ENCODE measurements at places on chromosomes 1 and 21. TPM values are rescaled to one million over a fixed set of nuclear protein-coding genes. Genes with fewer than 3 reads are reported as not detected.

GRCh38 chr1:32892368-32893197, 6.3 kb downstream of the HPCA start:
- DNase-seq: no peak

GRCh38 chr21:38790961-38791360, 14.8 kb upstream of the ETS2 start:
- DNase-seq: no peak

GRCh38 chr1:202645097-202645476, 65.2 kb downstream of the SYT2 start:
- DNase-seq: no peak

GRCh38 chr1:183654706-183655105, 1.6 kb upstream of the APOBEC4 start:
- no peak for DNase-seq

DNA sequence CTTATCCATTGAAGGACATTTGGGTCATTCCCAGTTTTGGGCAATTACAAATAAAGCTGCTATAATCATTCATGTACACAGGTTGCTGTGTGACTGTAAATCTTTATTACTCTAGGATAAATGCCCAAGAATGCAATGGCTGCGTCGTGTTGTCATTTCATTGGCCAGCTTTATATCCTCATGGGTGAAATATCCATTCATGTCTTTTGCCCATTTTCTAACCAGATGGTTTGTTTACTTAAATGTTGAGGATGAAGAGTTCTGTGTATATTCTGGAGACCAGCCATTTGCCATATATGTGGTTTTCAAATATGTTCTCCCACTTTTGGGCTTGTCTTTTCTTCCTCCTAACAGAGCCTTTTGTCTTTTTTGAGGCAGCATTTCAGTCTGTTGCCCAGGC, 25.3 kb downstream of the TRIM11 start:
- no peak for DNase-seq

DNA sequence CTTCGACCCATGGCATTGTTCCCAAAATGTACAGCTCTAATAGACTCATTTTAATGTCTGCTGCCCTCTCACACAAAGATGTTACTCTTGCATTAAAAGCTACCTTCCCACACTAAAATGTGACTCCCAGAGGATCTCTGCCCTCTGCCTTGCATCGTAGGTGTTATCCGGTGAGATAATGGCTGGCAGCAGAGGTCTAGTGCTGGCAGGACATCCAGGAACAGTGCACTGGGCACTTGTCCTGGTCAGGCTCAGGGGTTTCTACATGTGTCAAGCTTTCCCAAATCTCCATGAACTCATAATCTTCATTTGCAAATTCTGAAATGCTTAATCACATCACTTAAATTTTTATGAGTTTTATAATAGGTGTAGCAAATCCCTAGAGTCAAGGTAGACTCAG, 310.6 kb downstream of the LRRIQ3 start:
- DNase-seq: no peak

DNA sequence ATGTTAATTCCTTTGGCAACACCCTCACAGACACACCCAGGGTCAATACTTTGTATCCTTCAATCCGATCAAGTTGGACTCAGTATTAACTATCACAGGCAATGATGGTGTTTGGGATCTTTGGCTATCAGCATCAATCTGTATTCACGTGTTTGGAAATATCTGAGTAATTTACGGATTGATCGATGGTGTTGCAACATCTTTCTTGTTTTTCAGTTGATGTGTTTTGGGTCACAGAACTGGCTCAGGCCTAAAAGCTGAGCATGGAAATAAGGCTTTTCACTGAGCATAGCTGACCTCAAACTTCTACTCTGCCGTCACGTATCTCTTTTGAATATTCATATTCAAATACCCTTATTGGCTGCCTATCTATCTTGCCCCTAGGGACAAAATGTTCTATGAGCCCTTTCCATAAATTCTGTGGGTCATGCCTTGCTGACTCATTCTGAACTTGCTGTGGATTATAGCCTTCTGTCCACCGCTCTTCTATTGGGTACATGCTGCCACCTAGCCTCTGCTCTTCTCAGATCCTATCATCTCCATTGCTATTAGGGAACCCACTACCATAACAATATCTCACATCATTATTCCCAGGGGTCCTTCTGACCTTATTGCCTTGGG, 156.0 kb downstream of the PDE4B start:
- DNase-seq: peak; percentile 3

CD34 gene
- total RNA-seq: 0.76 TPM

TFF3 gene
- not detected for total RNA-seq

TMEM269 gene
- not detected for total RNA-seq
